ENCODE measurements at places on chromosomes 2 and 18.

DNA sequence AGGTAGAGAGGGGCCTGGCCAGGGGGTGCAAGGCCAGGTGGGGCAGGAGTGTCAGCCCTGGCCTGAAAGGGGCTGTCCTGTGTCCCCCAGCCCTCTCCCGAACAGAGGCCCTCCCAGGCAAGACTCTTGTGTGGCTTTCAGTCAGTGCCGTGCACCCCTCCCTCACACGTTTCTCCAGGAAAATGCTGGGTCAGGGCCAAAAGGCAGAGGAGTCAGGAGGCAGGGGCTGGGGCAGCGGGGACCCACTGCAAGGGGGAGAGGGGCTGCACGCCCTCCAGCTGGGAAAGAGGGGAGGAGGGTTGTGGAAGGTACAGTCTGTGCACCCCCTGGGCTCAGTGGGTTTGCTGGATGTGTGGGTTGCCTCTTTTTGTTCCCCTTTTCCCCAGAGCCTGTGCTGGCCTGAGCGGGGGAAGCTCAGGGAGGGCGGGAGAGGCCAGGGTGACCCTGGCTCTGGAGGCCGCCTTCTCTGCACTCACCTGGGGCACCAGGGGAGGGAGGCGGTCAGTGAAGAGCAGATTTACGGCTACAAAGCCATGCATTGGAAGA, 4.1 kb downstream of the KCNF1 start:
- DNase-seq = no peak

- no peak for DNase-seq
Observed at GRCh38 chr2:154814856-154815255, 116.4 kb downstream of the KCNJ3 start.

DNA sequence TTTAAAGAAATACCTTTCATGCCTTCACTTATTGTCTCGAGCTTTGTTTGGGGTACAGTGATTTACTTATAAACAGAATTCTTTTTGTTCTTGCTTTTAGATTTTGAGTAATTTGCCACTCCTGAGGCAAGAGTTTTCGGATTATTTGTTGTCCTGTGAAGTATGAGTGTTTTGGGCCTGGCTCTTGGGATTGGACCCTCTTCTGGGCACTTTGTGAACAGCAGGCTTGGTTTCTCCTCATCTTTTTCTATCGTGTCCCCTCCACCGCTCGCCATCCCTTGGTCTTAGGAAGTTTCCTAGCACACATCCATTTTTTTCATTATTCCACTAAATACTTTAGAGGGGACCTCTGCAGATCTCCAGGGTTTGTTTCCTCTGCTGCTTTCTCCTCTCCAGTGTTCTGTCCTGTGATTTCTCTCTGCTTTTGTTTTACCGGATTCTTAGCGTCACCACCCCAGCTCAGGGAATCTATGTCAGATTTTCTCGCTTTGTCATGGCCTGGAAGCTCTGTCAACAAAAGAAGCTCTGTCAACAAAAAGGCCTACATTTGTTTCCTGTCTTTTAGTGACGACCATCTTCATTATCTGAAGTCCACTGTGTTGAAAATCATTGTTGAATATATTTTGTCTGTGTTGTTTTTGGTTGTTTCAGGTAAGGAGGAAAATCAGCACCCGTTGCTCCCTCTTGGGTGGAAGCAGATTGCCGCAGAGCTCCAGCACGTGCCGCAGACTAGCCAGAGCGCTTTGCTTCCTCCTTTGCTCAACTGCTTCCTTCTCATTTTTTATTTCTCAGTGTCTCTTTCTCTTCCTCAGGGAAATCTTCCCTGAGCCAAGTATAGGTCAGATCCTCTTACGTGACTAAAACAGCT, 27.8 kb downstream of the ANKRD62 start:
- no peak for DNase-seq

GRCh38 chr2:187134306-187134705, 285.3 kb upstream of the ZSWIM2 start:
- no peak for DNase-seq

GRCh38 chr2:119820275-119820674, 60.6 kb downstream of the PTPN4 start:
- no peak for DNase-seq

- DNase-seq = no peak
Observed at GRCh38 chr2:181523756-181524155, 66.6 kb downstream of the ITGA4 start.

DNA sequence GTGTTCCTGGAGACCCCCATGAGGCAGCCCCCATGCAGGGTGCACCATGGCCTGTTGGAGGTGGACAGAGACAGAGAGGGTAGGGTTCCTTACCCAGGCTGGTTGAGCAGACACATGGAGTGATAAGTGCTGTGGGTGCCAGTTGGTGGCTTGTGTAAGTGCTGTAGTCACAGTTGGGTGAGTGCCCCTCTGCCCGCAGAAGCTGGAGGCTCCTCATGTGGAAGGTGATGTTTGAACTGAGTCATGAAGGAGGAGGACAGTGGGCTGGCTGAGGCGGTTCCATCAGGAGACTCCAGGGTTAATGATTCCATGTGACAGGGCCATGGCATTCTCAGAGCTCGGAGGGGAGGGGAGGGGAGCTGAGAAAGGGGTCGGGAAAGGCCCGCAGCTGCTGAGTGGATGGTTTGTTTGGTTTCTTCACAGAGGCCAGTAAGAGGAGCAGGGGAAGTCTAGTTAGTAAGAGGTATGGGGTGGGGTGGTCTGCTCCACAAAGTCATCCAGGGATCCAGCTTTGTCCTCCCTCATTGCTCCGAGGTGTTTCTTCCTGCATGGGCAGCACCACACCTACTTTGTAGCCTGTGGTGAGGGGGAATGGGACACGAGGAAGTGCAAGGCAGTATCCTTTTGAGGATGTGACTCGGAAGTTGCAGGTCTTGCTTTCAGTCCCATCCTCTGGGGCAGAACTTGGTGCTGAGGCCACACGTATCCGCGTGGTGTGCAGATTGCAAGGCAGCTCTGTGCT, 13.6 kb downstream of the IMPA2 start:
- no peak for DNase-seq

DNA sequence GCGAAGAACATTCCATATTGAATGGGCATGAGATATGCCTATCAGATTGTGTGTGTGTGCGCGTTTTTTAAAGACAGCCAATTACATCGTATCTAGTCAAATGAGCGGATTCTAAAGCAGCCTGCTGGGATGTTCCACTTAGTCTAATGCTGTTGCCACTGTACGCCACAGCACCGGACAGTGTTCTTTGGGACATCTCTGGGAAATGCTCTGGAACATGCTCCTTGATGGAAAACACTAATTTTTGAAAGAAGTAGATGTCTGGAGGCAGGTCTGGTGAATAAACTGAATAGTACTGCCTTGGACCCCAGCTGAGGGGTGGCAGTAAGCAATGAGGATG, 3.6 kb upstream of the TMEM150A start:
- no peak for DNase-seq

GRCh38 chr2:36404318-36404717, 48.7 kb downstream of the CRIM1 start:
- DNase-seq = no peak

DNA sequence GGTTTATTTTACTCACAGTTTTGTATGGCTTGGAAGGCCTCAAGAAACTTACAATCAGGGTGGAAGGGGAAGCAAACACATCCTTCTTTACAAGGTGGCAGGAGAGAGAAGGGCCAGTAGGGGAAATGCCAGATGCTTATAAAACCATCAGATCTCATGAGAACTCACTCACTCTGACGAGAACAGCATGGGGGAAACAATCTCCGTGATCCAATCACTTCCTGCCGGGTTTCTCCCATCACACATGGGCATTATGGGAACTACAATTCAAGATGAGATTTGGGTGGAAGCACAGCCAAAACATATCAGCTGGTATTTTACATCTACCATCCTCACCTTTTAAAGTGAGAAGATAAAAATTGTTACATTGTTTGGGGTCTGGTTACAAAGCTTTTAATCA, 427.9 kb upstream of the CDH7 start:
- DNase-seq = no peak

GRCh38 chr2:215554689-215555498, 119.0 kb upstream of the FN1 start:
- no peak for DNase-seq

GRCh38 chr2:158966312-158966711, 2.1 kb upstream of the TANC1 start:
- DNase-seq = no peak

DNA sequence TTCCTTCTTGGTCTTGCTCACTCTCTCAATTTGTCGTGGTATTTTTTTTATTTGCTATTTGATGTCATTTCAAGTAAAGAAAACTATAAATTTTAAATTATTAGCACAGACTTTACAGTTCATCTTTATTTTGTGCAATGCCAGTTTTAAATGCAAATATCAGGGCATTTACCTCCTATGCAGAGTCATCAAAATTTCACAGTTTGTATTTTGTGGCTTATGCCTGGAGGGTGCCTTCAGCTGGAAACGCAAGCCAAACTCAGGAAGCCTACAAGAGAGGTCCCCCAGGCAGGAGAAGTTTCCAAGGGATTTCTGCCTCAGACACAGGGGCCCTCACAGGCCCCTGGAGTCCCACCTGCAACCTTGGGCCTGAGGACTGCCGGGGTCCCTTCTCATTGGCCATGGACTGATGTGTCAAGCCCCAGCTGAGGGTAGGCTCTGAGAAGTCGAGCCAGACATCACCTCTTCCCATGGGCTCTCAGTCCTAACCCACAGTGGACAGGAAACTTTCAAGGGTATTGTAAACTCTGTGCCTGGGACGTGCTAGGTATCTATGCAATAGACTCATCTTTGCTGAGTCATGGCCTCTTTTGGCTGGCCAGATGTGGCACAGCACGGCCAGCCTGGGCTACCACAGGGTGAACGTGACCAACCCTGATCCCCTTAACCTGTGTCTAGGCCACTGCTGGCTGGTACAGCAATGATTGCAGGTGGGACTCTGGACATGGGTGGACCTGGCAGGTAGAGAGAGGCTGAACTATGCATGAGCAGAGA, 236.5 kb downstream of the CELF4 start:
- DNase-seq = no peak

DNA sequence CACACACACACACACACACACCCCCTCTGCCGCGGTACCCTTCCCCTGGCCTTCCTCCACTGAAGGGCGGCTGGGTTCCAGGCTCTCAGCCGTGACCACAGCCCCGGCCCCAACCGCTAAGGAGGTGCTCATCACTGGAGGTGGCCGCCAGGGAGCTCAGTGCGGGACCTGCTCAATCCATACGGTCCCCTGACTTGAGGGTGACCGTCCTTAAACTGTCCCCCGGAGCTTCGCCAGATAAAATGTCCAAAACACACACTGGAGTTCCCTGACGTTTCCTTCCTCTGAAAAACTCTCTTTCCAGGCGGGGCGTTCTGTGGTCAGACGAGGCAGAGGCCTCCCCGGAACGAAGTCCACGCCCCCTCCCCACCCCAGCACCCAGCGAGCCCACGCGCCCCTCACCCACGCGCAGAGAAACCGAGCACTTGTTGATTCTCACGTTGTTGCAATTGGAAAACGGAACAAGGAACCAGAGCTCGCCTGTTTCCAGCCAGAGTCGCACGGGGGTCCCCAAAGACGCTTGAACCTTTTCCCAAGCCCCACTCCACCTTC, 1.4 kb downstream of the MBP start:
- no peak for DNase-seq

- DNase-seq = no peak
Observed at GRCh38 chr2:223494942-223495341, 107.2 kb downstream of the SCG2 start.

- DNase-seq = no peak
Observed at GRCh38 chr2:180763263-180763989, 217.0 kb upstream of the UBE2E3 start.

DNA sequence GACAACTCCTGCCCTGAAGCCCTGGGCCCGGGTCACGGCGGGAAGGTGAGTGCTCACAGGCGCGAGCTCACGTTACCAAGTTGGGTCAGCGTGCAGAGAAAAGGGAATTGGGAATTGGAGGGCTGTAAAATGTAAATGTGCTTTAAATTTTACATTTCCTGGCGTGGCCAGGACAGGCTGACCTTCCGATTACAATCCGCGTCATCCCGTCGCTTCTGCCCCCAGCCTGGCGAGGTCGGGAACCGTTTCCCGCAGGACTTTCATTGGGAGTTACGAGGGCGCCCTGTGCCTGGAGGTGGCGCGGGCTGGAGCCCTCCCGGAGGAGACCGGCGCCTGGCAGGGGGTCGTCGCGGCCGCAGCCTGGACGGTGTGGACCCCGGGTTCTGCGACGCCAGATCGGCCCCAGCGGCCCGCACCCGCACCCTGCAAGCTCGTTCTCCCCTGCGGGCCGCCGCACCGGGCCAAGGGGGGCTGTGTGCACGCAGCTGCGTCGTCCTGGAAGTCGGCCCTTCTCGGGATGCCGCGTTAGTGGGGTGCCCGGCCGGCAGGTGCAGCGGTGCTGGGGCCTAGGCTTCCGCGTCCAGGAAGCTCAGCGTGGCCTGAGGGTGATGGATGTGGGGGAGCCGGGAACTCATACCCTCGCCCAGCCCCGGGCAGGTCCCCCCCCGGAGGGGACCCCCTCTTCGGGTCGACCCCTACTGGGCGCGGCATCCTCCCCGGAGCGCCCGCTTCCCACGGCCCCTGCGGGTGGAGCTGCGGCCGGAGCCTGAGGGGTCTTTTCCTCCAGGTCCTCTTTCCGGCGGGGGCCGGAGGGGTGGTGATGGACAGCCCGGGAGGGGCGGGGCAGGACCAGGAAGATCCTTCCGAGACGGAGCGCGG, 63.9 kb downstream of the LRRFIP1 start:
- no peak for DNase-seq

GRCh38 chr2:180289627-180290026, 282.5 kb upstream of the CWC22 start:
- no peak for DNase-seq

DNA sequence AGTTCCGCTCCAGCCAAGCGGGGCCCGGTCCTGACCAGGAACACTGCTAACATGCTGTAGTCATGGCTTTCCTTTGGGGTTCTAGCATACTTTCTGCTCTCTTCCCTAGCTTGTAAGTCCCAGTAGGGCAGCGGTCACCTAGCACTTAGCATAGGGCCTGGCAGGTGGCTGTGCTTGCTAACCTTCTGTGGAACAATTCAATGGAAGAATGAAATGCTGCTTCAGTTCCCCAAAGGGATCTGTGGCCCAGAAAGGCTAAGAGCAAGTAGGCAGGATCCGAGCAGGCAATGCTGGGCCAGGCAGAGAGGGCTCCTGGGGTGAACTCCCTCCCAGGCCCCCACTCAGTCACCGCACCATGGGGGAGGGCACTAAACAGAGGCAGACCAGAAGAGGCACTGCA, 266.8 kb downstream of the CELF4 start:
- no peak for DNase-seq

GRCh38 chr18:74587441-74587840, 10.2 kb upstream of the ZNF407 start:
- no peak for DNase-seq

Data from GM12864 (cell line).